ENCODE measurements at places on chromosomes 12 and 14.

DNA sequence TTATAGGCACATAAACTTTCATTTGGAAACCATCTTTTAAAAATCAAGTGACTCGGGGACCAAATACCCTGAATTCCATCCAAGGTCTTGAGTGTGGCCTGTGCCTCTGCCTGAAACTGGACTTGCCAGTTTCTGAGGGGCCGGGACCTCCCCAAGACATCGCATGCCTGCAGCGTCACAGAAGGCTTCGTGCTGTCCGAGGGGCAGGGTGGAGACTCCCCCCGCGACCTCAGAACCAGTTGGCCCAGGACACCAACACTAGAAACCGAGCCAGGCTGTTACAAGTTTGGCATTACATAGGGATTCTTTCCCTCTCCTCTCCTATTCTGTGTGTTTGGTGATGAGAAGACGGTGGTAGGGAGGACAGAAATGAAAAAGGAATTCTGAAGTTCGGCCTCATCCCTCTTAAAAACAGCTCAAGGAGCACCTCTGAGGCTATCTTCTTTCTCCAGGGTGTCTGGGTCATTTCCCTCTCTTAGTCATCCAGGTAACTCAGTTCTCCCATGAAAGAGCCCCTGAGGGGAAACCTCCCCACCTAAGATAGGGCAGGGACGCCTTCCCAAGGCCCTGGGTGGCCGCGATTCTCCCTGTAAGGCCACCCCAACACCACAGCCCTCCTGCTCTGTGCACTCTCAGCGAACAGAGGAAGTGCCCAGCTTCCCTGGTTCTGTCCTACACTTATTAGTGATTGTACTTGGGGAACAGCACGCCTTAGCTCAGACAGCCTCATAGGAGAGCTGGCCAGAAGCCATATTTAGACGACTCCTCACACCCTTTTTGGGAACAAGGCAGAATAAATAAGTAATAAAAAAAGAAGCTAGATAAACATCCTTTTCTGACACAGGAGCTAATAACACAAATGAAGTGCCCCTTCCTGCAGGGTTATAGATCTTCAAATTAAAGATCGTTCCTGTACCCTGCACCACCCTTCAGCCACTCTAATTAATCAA is 93.8 kb downstream of the BCL11B start:
- no peak for DNase-seq

- no peak for DNase-seq
These were observed 139.1 kb upstream of the PELI2 start for GRCh38 chr14:55979096-55979495.

DNA sequence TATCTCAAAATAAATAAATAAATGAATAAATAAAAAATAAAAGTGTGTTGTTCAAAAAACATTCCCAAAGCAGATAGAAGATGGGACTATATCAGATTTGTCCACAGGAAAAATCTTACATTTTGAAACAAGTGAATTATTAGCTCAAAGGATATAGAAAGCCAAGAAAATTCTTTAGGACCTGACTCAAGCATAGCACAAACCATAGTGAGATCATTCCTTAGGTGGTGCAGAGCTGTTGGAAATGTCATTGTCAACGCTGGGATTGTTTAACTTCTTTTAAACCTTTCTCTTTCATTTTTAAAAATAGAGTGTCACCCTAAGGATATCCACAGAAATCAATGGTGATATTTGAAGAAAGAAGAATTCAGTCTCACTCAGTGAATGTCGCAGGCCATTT is 43.5 kb downstream of the DRAM1 start:
- DNase-seq = no peak

DNA sequence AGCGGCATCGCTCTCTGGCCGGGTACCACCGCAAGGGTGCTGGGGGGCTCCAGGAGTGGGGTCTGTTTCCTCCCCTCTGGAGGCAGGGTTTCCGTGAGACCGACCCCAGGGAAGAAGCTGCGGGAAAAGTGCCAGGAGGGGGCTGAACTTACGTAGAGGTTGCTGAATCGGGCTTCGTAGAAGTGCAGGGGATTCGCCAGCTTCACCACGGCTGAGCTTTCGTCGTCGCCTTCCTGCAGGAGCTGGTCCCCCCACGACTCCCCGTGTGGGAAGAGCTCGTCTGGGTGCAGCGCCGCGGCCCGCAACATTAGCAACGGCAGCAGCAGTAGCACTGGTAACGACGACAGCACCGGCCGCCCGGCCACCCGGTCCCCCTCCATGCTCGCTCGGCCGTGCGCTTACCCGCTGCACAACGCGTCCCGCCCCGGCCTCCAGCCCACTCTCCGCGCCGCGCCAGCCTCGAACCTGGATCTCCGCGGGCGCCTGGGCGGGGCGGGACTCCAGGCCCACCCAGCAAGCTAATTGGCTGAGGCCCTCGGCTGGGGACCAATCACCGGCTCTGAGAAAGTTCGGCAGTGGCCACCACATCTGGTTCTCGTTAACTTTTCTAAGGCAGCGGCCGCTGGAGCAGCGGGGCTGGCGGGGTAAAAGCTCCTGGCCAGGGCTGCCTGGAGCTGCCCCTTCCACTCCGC is at the start of gene NID2:
Gene NID2 (minus strand): TSS at position 445 of the 692 bp plus-strand sequence. CDS start 65 bp downstream, at position 380.
- DNase-seq = peak; percentile 92

- no peak for DNase-seq
These were observed 507.1 kb downstream of the DIO2 start for GRCh38 chr14:79704041-79704807.

GRCh38 chr12:22578328-22578727 is 34.0 kb upstream of the C2CD5 start:
- no peak for DNase-seq

GRCh38 chr12:57250956-57251355 is at the start of gene STAC3:
STAC3 (minus strand) TSS chr12:57251187; CDS start chr12:57249636, 1,551 bp downstream.
- no peak for DNase-seq

- DNase-seq = no peak
These were observed 20.5 kb upstream of the FBRSL1 start for GRCh38 chr12:132469423-132469822.

- no peak for DNase-seq
These were observed 333.8 kb downstream of the PDZRN4 start for GRCh38 chr12:41521872-41522379.

DNA sequence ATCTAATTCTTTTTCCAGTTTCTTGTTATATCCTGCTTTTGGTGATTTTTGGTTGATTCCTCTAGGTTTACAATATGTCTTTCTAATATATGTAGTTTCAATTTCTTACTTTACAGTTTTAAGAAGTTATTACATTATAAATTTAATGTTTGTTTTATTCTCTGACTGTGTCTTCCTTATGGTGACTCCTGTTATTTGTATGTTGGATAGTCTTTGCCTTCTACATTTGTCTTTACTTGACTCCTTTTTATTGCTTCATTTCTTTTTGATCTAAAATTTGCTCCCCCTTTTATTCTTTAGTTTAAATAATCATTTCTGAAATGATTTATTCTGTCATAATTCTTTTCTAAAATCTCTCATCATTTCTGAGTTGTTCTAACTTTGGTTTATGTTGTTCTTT is 125.8 kb downstream of the CCDC91 start:
- DNase-seq = no peak

DNA sequence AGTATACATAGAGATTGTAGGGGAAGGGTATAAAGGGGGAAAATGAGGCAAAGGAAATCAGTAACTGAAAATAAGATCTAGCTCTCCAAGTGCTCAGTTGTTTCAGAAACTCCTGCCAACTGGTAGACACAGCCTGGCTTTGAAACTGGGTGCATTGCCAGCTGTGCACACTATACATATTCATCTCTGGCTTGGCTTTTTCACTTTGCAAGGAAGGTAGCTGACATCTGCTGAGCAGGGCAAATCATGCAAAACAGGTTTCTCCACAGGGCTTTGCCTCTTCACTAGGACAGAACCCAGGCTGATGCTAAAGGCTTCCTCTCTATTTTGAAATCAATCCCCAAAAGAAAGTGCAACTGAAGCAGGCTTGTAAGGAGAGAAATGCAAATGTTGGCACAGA is 101.5 kb downstream of the HELB start:
- DNase-seq = no peak

DNA sequence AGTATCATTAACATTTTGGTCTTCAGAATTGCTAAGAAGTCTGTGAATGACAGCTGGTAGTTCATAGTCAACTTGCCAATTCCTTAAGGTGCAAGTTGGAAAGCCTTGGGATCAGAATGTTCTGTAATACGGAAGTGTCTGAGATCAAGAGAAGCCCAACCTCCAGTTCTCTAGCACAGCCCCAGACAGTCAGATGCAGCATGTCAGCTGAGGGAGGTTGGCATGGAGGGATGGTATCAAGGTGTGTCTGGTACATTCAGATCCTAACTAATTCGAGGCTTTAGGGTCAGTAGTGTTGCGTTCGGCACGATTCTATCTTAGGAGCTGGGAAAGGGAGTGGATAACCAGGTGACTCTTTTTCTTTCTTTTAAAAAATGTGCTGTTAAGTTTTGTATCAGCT is 38.3 kb downstream of the FNTB start:
- no peak for DNase-seq

DNA sequence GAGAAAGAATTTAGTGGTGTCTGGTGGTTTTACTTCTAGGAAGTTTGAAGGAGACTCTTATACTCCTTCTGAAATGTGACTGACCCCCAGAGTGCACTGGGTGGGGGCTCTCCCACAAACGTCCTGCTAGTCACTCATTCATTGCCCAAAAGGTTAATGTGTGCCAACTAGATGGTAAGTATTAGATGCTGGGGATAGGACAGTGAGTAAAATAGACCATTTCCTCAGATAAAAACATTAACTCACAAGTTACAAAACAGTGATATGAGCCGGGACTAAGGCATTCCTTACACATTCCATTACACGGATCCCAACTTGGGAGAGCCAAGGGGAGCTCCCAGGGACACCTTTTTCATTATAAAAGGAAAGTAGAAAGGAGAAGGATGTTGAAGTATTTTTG is 185.1 kb downstream of the ATXN7L3B start:
- no peak for DNase-seq

- no peak for DNase-seq
These were observed 52.6 kb downstream of the HECTD1 start for GRCh38 chr14:31154956-31155355.

GRCh38 chr14:26400373-26400772 is 197.5 kb downstream of the NOVA1 start:
- no peak for DNase-seq

DNA sequence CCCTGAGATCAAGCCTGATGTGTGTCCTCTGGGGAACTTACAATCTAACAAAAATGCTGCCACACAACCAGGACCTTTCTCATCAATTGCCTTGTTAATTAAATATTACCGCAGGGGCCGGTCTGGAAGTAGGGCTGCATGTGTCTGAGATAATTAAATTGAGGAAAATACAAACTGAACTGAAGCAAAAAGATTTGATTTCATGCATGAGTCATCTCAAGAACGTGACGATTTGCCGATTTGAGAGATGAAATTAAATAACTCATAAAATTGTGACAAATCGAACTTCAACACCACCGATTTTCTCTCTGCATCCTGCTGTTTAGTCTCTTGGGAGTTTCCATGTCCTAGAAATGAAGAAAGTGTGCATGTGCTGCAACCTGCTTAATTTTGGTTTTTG is 94.6 kb upstream of the DAAM1 start:
- DNase-seq = no peak

GRCh38 chr12:27936196-27936595 is 36.3 kb downstream of the PTHLH start:
- DNase-seq = no peak

- no peak for DNase-seq
These were observed 41.4 kb upstream of the EML1 start for GRCh38 chr14:99751539-99752485.

DNA sequence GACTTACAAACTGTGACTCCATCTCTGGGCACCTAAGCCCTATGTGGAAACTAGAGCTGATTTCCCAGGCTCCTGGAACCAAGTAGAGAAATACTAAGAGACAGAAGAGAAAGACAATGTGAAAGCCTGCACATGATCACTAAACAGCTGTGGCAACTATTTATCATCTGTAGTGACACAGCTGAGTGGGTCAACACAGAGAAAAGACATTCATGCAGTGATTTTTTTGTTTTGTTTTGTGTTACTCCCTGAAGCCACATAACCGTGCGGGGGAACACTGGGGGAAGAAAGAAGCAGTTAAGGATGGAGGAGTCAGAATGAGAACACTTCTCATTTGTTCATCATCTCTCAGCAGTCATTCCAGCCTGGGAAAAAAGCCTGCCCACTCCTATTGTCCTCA is 1.5 kb downstream of the PRR4 start:
- no peak for DNase-seq

- no peak for DNase-seq
These were observed 18.1 kb upstream of the PTCSC3 start for GRCh38 chr14:36194663-36195062.

DNA sequence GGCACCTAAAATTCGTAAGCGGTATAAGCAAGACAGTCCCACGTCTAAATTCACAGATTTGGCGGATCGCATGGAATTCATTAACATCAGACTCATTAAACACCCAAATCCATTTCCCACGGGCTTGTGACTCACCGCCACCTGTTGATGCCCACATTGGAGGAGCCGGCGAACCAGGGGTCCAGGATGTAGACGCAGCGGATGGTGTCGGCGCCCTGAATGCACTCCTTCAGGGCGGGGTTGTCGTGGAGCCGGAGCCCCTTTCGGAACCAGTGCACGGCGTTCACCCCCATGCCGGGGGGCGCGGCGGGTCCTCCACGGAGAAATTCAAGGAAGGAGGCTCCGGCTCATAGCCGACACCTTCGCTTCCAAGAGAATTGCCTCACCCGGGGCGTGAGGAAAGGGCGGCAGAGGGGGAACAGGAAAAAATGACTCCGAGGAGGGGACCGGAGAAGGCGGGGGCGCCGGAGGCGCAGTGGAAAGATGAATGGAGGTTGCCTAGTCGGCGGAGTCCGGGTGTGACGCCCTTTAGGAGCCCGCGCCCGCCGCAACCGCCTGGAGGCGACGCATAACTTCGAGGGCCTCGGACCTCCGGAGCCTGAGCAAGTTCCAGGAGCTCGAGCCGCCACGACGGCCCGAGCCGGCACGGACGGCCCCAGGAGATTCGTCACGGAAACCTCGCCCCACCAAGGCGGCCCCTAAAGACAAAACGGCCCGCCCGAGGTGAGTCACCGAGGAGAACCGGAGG is 506 bp downstream of the CRY1 start:
- DNase-seq = peak; percentile 25

DNA sequence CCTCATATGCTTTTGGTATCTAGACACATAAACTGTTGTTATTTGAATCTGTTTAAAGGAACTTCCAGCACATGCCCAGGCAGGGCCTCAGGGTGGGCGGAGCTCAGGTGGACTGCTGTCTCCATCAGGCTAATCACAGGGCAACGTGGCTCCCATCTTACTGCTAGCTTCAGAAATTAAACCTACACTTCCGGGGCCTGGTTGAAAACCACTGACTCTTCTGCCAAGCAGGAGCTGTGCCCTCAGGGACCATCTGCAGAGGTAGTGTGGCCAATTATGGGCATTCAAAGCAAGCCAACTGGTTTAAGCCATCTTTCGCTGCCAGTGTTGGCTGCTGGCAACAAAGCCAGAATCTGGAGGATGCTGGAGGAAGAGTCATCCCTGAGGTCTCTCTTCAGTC is 97.5 kb downstream of the TMX1 start:
- DNase-seq = no peak

DNA sequence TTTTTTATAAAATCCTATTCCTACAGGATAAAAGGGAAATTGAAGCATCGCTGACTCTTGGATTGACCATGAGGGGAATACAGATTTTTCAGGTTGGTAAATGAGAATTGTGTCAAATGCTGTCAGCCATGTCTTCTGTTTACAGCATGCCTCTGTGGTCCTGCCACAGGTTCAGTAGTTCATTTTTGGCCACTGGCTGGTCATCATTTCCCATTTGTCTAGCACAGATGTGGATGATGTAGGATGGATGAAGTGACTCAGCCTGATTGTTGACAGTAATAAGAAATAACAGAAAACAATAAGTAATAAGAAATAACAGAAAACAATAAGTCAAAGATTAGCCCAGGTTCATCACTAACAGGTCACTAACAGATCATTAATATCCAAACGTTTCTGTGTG is 59.8 kb downstream of the FRMD6 start:
- DNase-seq = no peak

- DNase-seq = no peak
These were observed 54.1 kb upstream of the ARHGAP5 start for GRCh38 chr14:32022938-32023466.
